Left lung (tissue), 14 donors: ENCODE measurements at places on chromosomes 5 and 9.
A peak's percentile ranks its signal among the peaks of the same experiment; 100 is the strongest.

- DNase-seq = no peak
Observed at GRCh38 chr5:113274836-113275414, 159.9 kb downstream of the TSSK1B start.

- no peak for DNase-seq
Observed at GRCh38 chr9:112559629-112560413, 73.2 kb downstream of the KIAA1958 start.

DNA sequence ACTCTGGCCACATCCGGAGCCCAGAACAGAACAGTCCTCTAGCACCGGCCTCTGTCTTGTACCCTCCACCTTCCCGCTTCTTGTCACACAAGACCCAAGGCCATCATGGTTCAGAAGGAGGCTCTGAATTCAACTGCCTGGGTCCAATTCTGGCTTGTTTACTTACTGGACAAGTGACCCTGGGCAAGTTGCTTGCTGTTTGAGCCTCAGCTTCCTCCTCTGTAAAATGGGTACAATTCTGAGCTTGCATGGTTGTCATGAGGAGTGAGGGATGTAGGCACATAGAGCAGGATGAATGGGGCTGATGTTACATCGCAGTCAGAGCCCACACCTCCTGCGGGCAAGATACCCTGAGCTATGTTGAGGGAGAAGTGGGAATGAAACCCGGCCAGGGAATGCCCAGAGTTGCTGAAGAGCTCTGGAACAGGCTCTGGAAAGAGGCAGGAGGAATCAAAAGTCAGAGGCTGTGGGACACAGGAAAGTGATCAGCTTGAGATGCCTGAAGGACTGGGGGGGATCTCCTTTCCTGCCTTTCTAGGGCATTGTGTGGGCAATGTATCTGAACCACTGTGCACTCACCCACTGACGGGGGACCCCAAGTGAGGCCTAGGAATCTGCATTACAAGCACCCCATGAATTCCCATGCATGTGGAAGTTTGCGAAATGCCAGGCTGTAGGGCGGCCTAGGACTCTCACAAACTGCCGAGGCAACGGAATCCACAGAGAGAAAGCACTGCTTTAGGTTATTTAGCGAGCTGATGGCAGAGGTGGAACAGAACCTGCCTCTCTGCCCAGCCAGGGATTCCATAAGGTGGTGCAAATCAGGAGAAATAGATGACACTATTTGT is 29.4 kb upstream of the IL17B start:
- no peak for DNase-seq

GRCh38 chr9:133708246-133709014 is 29.7 kb downstream of the SARDH start:
- peak; percentile 70 for DNase-seq

DNA sequence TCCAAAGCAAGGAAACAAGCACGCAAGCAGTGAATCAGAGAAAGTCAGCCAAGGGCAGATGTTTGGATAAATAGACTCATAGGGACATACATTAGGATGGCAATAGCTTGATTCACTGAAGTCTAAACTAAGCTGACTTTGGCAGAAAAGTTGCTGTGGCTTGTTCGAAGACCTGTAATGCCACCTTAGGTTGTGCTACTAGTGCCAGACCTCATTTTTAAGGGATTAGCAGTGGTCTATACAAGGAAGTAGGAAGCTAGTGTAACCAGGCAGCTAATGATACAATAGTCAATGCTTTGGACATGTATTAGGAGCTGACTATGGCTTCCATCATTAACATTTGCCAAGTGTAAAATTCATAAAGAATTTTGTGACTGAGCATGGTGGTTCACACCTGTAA is 63.1 kb downstream of the FCHO2 start:
- no peak for DNase-seq

- DNase-seq = no peak
Observed at GRCh38 chr9:19385786-19386501, 5.9 kb upstream of the RPS6 start.

DNA sequence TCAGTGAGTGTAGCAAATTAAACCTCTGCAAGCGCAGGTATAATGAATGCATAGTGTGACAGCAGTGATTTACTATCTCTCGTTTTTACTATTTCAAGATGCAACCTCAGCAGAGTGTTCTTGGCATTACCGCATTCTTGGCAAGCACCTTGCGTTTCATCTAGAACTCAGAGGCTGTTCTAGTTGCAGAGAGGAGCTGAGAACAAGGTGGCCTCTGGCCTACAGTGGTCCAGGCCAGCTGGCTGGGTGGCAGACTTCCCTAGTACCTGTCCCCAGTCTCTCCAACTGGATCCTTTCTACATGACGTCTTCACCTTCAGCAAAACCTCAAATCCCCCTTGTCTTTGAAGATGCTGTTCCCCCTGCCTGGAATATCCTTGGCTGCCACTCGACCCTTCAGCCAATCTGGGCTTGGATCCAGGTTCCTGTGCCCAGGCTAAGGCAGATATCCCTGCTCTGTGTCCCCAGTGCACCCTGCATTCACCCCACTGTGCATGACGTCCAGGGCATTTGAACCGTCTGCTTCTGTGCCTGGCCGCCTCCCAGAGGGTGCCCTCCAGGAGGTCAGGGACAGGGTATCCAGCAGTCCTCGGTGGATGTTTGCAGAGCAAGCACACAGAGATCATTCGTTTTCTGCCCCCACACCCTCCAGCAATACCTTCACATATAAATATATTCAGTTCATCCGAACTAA is 120.4 kb upstream of the CPEB4 start:
- no peak for DNase-seq

DNA sequence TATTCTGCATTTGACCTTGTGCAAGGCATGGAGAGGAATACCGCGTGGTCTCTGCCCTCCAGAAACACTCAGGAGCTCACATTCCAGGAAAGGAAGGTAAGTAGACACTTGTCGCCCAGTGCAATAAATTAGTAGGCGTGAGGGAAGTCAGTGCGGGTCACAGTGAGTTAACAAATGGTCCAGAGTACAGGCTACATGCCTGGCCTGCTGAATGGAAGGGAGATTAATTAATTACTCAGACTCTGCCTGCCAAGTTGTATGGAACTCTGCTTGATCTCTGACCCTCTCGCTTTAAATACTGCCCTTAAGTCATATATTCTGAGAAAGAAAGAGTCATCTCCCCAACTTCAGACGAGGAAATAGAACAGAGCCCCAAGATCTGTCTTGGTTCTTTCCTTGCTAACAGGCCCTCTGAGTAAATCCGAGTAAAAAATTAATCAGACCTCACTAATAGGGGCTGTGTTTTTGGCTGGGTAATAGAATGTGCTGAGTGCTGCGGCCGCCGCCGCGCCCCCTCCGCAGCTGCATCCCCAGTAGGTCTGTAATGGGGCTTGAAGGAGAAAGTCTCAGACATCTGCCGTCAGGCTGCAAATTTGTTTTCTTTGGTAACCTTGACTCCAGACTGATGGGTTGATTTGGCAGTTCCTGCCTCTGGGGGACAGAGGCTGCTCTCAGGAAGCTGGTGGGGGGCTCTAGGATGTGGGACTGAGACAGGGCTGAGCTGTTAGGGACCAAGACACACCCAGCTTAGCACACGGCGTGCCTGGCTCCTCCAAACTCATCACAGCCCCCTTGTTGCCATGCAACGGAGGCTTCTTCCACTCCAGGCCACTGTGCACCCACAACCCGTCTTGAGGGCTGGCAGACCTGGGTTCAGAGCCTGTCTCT is 144.4 kb downstream of the NSG2 start:
- DNase-seq = no peak

DNA sequence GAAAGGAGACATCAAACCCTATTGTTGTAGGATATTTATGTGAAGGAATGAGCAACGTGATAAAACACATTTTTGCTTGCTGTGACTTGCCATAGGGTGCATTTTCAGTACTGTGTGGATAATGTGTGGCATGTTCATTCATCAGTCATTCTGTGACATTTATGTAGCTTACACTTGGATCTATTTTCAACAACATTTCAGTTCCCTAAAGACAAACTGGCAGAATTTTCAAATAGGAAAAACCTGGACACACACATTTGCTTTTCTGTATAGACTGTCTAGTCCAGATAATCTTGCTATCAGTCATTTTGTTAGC is 127.7 kb downstream of the TMC1 start:
- no peak for DNase-seq

DNA sequence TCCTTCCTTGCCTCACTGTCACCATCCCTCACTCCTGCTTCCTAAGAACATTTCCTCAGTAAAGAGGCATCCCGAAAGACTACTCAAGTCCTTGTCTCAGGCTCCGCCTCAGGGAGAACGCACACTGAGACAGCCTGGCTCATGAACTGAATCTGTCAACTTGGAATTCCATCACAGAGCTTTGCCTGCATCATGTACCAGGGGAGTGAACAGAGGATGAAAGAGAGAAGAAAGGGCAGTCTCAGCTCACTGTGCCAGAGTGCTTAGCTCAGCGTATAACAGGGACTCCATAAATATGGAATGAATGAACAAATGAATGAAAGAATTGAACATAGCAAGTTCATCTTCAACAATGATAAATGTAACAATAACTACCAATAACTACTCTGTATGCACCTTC is 68.7 kb upstream of the SLC1A3 start:
- no peak for DNase-seq

DNA sequence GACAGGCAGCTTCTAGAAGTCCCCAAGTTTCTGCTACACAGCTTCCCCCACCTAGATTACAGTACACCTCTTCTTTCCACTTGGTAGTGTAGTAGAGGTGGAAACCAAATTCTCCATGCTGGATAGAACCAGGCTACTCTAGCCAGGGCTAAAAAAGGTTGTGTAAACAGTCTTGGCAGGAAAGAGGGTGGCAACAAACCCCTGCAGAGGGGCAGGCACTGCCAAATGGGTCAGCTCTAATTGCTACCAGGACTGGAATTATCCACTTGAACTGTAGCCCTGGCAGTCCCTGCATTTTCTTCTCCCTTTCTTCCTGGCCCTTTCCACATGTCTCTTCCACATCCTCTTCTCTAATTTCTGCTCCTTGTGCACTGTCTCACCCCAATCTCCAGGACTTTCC is 24.8 kb downstream of the RANBP3L start:
- DNase-seq = no peak

GRCh38 chr5:96952974-96953730 is 17.3 kb downstream of the LNPEP start:
- no peak for DNase-seq

- no peak for DNase-seq
Observed at GRCh38 chr9:81074221-81074620, 615.1 kb downstream of the TLE1 start.

DNA sequence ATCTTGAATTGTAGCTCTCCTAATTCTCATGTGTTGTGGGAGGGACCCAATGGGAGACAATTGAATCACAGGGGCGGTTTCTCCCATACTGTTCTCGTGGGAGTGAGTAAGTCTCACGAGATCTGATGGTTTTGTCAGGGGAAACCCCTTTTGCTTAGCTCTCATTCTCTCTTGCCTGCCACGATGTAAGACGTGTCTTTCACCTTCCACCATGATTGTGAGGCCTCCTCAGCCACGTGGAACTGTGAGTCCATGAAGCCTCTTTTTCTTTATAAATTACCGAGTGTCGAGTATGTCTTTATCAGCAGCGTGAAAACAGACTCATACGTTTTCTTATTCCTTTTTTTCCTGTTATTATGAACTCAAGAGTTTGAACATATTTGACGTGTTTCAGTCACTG is 39.1 kb downstream of the RETREG1 start:
- no peak for DNase-seq

DNA sequence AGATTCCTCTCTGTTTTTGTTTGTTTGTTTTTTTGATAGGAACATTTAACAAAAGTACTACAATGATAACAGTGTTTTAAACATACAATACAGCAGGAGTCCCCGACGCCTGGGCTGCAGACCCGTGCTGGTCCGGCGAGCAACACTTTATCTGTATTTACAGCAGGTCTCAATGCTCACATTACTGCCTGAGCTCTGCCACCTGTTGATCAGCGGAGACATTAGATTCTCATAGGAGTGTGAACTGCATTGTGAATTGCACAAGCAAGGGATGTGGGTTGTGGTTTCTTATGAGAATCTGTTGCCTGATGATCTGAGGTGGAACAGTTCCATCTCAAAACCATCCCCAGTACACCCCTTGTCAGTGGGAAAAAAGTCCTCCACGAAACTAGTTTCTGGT is 1068.5 kb upstream of the CDH10 start:
- no peak for DNase-seq

GRCh38 chr9:78326564-78326963 is 29.6 kb downstream of the PSAT1 start:
- DNase-seq = no peak

GRCh38 chr5:132641241-132641723 is 16.7 kb upstream of the IL13 start:
- DNase-seq = no peak

GRCh38 chr9:110655754-110656641 is 12.6 kb upstream of the MUSK start:
- no peak for DNase-seq

GRCh38 chr9:111148052-111149017 is 110.1 kb upstream of the LPAR1 start:
- DNase-seq = no peak

GRCh38 chr9:130962418-130963316 is 23.6 kb upstream of the FIBCD1 start:
- no peak for DNase-seq

GRCh38 chr5:28430565-28431178 is 1392.3 kb upstream of the CDH9 start:
- DNase-seq = peak; percentile 1

GRCh38 chr9:128654481-128654880 is 2.2 kb downstream of the DYNC2I2 start:
- DNase-seq = no peak

GRCh38 chr9:112315331-112316257 is 17.8 kb downstream of the PTBP3 start:
- DNase-seq = no peak

- DNase-seq = no peak
Observed at GRCh38 chr5:140172483-140172882, 2.5 kb upstream of the CYSTM1 start.

DNA sequence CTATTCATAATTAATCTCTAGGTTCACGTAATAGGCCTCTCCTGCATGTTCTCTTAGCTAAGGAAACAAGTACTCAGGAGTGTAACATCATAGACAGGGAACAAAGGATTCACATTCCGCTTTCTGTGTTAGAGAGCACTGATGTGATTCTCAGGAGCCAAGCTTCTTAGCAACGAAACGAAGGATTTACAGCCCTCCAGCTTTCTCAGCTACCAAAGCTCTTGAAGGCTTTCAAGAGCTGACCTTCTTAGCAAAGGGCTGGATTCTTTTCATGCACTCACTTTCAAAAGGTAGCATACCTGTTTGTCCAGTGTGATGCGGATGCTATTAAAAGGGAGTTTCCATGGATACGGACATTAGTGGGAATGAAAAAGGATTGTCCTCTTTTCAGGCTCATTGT is 107.4 kb downstream of the TUSC1 start:
- peak; percentile 51 for DNase-seq

GRCh38 chr9:128168731-128169308 is 8.8 kb downstream of the BBLN start:
- DNase-seq = no peak

- no peak for DNase-seq
Observed at GRCh38 chr9:136386018-136386417, 12.5 kb upstream of the CARD9 start.

- DNase-seq = no peak
Observed at GRCh38 chr5:38149815-38150195, 108.6 kb upstream of the EGFLAM start.

GRCh38 chr9:32092031-32092430 is 292.4 kb upstream of the ACO1 start:
- DNase-seq = no peak

- no peak for DNase-seq
Observed at GRCh38 chr5:78587081-78587774, 61.3 kb downstream of the LHFPL2 start.
